ENCODE measurements at places on chromosomes 1 and 21. TPM values are rescaled to one million over a fixed set of nuclear protein-coding genes. Genes with fewer than 3 reads are reported as not detected.

The RBM8A gene
- 459 TPM for total RNA-seq

The CYP4Z1 gene
- total RNA-seq, result not detected

The SPATA21 gene
- total RNA-seq, result not detected

The OR2AK2 gene
- total RNA-seq, result not detected

The RAP1A gene
- total RNA-seq, result 19.0 TPM

The NR1I3 gene
- total RNA-seq, result not detected

The IL23R gene
- not detected for total RNA-seq

The MATN1 gene
- total RNA-seq, result 0.63 TPM

The LCE2C gene
- not detected for total RNA-seq

The SPTA1 gene
- not detected for total RNA-seq

All from PC-3 (cell line).